ENCODE measurements at places on chromosomes 11 and 22.

DNA sequence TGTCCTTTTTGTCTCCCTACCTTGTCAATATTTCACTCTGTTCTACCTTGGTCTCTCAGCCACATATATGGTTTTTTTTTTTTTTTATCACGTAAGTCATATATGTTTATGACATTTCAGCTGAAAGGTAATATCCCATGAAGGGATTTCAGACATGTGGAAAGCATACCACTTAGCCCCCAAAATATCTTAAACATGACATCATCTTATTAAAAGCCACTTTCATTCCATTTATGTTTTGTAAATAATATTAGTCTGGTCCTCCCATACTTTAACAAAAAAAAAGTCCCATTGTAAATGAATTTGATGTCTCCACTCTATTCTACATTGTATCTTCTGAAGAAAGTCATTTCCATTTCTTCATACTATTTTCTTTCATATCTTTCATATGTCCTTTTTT lies 85.4 kb downstream of the CSTPP1 start:
- no peak for DNase-seq

- DNase-seq = no peak
Measured at GRCh38 chr22:33921525-33922348, 1.5 kb upstream of the LARGE1 start.

- DNase-seq = no peak
Measured at GRCh38 chr11:66268952-66269905, 790 bp downstream of the RAB1B start.

- no peak for DNase-seq
Measured at GRCh38 chr11:33869481-33870422, 22.1 kb downstream of the LMO2 start.

DNA sequence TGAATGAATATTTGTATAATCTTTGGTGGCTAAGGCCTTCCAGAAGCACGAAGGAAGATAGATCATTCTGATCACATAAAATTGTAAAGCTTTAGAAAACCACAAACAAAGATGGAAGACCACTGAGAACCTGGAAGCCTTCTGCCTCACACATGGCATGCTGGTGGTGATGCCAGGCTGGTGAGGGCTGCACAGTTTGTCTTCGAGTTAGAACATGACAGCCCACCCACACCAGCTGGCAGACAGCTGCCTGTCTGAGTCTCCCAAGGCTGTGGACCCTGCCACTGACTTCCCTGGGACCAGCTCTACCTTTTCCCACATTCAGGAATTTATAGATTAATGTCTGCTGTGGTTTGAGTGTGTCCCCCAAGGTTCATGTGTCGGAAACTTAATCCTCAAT lies 48.8 kb upstream of the B3GAT1 start:
- no peak for DNase-seq

DNA sequence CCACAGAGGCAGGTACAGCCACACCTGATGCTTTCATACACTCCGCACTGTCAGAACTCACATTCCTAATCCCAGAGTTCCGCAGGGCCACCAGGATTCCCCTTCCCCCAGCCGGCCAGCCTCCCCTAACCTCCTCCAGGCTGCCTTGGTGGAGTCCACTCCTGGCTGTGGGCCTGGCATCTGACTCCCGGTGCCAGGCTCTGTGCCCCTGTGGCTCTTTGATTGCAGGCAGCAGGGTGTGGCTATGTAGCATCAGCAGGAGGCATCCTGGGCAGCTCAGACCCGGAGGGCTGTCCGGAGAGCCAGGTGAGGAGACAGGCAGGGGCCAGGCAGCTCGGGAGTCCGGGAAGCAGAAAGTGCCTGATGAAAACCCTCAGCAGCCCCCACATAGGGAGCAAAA lies 1432.9 kb downstream of the BRD1 start:
- DNase-seq = no peak

- DNase-seq = no peak
Measured at GRCh38 chr11:3723014-3723708, 52.0 kb upstream of the CHRNA10 start.

- DNase-seq = no peak
Measured at GRCh38 chr11:14345668-14346067, 13.3 kb downstream of the RRAS2 start.

- DNase-seq = no peak
Measured at GRCh38 chr11:130609121-130610035, 160.9 kb downstream of the ADAMTS15 start.

DNA sequence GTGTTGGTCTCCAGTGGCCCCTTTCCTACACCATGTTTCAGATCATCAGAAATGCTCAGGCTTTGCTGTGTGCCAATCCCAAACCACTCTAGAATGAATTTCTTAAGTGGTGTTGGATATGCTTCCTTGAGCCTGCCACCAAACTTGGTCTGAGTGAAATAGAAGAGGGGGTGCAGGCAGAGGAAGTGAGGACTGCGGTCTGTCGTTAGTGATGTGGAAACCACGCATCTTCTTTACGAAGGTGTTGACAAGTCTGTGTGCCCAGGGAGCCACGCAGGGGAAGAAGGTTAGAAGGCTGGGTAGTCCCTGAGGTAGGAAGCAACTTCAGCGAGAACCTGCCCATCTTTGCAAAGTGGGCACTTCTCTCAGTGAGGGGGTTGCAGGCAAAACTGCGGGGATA lies 187.4 kb upstream of the NAV2 start:
- no peak for DNase-seq

DNA sequence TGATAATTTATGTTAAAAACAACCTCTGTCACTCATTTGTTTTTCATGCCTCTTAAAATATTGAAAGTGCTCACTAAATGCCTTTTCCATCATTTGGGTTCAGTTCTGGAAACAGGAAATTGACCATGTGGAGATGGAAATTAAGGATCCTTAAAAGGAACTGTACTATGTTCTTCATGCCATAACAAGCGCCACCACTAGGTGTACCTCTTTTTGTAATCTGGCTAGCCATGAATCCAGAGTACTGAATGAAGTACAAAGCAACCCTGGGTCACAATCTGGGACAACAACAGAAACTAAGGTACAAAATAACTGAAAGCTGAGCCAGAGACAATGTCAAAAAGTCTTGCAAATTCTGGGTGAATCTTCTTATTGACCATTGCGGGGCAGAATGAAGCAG lies 559.1 kb downstream of the FAM181B start:
- no peak for DNase-seq

GRCh38 chr11:57499983-57500461 lies 15.5 kb downstream of the SLC43A1 start:
- no peak for DNase-seq

GRCh38 chr11:56700242-56700913 lies 1.5 kb downstream of the OR9G1 start:
- DNase-seq = no peak

DNA sequence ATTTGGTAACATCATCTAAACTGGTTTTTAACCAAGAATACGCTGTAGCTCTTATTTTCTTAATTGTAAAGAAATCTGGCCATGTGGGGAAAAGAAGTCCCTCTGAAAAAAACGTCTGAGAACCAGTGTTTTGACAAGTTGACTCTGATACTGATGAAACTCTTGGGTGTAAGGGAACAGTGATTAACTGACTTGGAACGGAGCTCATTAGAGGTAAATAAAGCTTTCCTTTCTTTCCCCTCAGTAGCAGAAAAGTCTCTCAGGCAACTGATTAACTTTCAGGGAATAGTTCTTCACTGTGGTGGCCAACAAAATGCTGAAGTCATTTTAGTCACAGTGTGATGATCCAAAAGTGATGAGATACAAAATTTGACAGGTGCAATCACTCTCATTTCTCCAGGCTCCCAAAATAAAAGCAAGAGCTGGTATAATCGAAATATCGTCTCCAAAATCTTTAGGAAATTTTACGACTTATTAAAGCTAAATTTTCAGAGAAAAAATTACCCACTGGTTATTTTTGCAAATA lies 52.3 kb downstream of the SLC36A4 start:
- DNase-seq = no peak

DNA sequence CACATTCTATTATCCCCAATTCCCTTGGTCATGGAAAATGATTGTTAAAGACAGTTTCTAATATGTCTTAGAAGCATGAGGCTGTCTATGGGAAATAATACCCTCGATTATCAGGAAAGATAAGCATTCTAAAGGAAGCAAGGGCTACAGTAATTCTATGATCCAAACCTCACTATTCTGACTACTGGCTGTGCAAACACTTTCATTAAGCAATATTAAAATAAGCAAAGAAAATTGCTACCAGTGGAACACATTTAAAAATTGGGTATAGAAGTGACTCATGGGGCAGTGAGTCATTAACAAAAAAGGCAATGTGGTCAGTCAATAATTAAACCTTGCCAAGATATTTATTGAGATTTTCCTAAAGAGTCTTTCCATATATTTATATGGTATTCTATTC lies 1415.2 kb upstream of the TENM4 start:
- no peak for DNase-seq

DNA sequence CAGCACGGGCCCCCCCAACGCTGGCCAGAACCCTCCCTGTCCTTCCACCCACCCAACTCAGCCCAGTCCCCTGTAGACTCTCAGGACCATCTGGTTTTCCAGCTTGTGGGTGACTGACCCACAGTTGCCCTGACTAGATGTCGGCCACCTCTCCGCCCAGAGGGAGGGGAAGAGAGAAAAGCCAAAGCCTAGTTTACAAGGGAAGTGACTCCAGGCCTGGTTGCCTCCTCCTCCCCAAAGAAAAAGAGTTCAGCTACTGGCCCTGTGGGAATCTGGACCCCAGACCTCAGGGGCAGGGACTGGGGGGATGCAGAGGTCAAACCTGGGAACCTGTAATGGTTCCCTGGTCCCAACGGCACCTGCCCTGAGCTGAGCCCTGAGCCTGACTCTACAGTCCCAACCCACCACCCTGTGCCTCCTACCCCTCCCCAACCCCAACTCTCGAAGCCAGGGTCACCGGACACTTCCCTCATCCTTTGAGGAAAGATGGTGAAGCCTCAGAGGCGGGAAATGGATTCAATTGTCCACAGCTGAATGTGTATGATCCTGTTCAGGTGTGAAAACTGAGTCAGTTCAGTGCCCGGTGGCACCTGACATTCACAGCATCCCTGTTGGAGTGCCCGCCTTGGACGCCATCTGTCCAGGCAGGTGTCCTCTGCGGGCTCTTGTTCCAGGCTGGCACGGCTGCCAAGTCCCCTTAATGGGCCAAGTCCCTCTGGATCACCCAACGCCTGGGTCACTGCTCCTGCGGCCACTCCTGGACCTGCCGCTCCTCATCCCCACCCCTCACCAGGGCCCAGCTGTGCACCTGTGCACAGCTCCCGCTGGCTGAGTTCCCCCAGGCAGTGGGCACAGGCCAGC lies 21.0 kb upstream of the WNT7B start:
- DNase-seq = no peak

GRCh38 chr11:114928260-114928870 lies 250.0 kb downstream of the NXPE2 start:
- DNase-seq = no peak

DNA sequence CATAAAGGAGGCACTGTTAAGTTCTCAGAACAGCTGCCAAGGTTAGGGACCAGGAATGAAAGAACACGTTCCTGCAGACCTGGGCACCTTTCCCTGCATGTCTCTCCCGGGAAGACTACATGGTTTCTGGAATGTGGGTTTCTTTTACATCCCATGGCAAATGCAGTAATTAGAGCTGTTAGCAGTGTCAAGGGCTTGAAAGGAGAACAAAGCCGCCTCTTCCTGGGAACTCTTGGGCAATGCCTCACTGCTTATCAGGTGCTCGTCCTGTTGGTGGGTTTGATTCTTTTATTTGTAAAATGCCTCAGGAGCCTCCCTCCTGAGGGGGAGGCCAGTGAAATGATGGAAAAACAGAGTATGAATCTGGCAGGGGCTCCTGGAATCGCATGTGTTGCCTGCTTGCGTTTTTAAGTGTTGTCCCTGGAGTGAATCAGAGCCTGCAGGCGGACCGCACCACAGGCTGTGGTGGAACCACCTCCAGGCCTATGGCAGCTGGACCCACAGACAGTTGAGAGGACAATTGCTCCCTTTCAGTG lies 723 bp upstream of the C22orf31 start:
- no peak for DNase-seq

DNA sequence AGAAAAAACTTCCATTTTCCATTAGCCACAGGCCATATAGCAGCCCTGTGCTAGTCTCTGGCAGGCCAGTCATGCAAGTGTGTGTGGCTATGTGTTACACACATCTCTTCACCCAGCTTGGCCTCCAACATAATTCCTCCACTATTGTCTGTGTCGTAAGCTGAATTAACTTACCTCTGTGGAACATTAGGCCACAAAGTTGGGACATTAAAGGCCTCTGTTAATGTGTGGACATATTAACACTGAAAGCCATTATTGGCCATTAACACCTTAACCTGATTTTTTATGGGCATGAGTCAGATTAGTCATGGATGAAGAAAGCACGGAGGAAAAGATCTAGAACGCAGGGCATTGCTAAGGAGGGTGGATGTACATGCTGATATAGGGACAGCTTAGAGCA lies 100.1 kb downstream of the DBX1 start:
- DNase-seq = no peak

- no peak for DNase-seq
Measured at GRCh38 chr11:94533696-94534630, 9.8 kb upstream of the FUT4 start.

GRCh38 chr11:74492084-74492483 lies 1.4 kb downstream of the LIPT2 start:
- DNase-seq = no peak

- no peak for DNase-seq
Measured at GRCh38 chr11:8702598-8702915, 20.0 kb downstream of the RPL27A start.

GRCh38 chr11:75429902-75430713 lies 2.9 kb downstream of the KLHL35 start:
- DNase-seq = peak; percentile 44

- DNase-seq = no peak
Measured at GRCh38 chr11:77039491-77040400, 5.5 kb downstream of the B3GNT6 start.

- no peak for DNase-seq
Measured at GRCh38 chr11:22508665-22509064, 117.0 kb downstream of the FANCF start.

DNA sequence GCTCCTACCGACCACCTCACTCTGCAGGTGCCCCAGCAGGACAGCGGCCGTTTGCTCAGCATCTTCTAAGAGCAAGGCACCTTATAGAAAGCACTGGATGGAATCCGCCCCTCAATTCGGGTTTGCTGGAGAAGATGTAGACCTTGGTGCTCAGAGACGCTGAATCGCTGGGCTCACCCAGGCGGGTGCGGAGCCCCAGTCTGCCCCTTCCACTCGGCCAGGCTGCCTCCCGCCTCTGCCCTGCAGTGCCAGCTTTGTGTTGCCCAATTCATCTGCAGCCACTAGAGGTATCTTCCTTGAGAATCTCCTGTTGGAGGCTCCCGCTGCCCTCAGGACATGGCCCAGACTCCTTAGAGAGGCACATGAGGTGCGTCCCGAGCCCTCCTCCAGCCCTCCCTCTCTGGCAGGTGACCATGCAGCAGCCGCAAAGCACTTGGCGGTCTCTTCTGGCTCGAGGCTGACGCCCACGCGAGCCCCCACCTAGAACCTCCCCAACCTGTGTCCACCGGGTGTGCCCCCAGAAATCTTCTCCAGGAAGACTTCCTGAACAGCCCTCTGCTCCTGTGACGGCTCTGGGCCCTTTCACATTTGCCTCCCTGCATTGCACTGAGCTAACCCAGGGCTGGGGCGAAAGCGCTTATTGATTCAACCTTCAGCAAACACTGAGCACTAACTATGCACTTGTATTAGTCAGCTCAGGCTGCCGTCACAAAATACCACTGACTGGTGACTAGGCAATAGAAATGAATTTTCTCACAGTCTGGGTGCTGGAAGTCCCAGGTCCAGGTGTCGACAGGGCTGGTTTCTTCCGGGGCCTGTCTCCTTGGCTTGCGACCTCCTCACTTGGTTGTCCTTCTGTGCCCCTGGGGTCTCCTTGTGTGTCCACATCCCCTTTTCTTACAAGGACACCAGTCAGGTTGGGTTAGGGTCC lies 117.5 kb downstream of the WNT7B start:
- DNase-seq = no peak

GRCh38 chr11:126456783-126457542 lies 101.5 kb downstream of the ST3GAL4 start:
- DNase-seq = no peak

GRCh38 chr11:88555018-88555828 lies 217.7 kb upstream of the CTSC start:
- no peak for DNase-seq

All from stimulated activated CD4-positive, alpha-beta T cell treated with anti-CD3 and anti-CD28 coated beads, Interleukin-1b, Interleukin-23, amount 100 ng/mL, for 24 hours (primary cell).